ENCODE measurements at places on chromosomes 3 and 15.

DNA sequence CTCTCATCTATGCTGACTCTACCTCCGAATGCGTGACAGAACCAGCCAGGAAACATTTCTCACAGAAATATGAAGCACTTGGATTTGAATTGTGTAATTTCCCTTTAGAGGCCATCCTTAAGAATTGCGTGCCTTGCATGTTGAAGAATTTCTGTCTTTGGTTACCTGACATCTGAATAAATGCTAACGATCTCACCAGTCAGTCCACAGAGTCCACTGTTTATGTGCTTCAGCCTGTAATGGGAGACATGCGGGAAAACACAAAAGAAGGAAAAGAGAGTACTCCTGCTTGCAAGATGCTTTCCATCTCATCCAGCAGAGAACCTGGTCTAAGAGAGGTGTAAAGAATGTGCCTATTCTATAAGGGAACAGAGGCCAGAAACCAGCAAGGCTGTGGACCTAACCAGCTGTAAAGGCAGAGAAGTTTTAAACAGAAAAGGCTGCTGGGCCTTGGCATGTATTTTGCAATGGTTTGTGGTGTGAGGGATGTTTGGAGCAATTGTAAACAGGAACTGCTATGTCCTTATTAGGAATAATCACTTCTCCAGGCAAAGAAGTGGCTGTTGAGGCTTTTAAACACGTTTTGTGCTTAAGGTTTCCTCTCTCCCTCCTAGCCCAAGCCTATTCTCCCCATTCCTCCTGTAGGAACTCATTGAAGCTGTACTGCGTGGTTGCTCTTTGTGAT is 36.4 kb upstream of the BOC start:
- no peak for DNase-seq

- no peak for DNase-seq
Observed at GRCh38 chr3:195099951-195100785, 170.8 kb downstream of the XXYLT1 start.

- no peak for DNase-seq
Observed at GRCh38 chr3:147008458-147008857, 397.9 kb downstream of the ZIC4 start.

DNA sequence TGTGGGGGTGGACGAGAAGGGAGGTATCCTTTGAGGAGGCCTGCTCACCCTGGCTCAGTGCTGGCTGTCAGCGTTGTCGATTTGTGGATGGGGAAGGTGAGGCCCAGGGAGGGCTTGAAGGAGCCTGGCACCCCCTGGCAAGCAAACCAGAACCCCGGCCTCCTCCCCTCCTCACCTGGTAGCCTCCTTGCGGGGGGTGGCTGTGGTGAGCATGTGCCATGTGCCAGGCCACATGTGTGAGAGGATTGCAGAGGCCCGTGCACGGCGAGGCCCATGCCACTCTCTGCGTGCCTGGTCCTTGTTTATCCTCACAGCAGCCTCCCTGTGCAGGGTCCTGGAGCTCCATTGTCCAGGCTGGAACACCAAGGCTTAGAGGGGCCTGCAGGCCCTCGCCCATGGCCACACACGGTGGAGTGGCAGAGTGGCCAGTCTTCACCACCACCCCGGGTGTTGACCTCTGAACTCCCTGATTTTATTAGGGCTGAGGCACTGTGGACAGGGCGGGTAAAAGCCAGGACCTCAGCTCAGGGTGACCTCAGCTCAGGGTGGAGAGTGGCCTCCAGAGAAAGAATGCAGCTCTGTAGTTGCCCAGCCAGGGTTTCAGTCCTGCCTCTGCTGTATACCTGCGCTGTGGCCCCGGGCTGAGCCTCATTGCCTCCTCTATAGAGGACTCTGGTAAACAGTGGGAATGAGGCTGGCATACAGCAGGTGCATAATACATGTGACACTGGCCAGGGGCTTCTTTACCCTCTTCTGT is 29.1 kb downstream of the HDAC11 start:
- no peak for DNase-seq

GRCh38 chr15:26864664-26865191 is 2.1 kb upstream of the GABRA5 start:
- no peak for DNase-seq

GRCh38 chr3:66140743-66141372 is 79.9 kb upstream of the SLC25A26 start:
- no peak for DNase-seq

GRCh38 chr15:78130466-78131294 is 565 bp downstream of the CIB2 start:
- no peak for DNase-seq

DNA sequence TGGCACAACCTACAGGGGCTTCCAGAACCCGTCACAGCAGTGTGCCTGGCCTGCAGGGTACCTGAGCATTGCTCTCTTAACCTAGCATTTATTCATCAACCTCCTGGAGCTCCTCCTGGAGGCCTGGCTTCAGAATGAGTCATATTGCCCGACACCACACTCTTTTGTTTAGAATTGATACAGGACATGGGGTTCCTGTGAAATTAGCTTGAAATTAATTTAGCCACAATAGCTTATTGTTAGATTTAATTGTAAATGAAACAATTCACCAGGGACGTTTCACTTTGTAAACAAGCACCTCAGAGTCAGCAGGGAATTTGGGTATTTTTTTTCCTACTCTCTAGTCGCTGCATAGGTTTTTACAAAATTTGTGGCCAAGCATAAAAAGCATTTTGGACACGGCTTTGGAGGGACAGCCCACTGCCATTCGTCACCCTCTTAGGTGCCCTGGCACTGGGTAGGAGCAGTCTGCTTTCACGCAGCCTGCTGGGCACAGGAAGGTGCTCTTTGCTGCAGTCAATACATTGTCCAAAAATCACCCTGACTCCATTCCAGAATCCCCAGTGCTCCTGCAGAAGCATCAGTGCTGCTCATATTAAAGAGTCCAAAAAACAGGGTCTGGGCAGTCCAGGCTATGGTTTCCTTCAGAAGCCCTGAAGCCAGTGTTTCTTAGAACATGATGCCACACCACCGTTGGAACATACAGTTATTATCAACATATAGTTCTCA is 60.8 kb upstream of the MEF2A start:
- DNase-seq, result no peak

- DNase-seq, result no peak
Observed at GRCh38 chr15:82146990-82147461, 101.2 kb upstream of the MEX3B start.

GRCh38 chr15:43370310-43370974 is 401 bp downstream of the ZSCAN29 start:
- DNase-seq, result no peak

DNA sequence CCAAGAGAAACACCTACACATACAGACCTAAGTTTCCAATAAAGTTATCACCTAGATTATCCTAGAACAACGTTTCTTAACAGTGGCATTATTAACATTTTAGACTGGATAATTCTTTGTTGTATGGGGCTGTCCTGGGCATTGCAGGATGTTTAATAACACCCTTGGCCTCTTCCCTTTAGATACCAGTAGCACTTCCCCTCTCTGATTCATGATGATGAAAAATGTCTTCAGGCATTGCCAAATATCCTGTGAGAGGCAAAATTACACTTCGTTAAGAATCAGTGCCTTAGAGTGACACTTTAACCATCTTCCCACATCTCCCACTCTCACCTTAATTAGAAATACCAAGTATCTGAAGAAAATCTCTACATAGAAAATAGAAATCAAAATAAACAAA is 352.6 kb downstream of the CGGBP1 start:
- no peak for DNase-seq

DNA sequence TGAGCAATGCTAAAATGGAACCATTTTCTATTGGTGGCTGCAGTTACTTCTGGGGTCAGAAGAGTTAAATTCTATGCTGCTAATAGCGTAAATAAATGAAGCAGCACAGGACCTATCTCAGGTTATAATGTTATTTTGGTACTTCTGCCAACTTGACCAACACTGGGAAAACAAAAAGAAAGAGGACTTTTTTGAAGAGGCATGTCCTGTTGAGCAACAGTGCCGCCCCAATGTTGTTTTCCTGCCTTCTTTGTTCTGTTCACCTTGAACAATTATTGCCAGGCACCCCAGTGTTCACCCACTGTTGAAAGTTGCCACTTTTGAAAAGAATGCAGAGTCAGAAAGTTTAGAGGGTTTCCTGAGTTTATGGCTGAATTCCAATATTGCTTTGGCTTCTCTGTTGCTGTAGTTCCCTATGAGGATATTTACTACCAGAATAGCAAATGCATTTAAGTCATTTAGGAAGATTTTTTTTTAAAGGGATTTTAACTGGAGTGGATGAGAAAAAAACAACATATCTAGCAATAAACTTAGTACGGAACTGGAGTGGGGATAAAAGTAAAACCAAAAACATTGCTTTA is 679.0 kb upstream of the DPPA4 start:
- DNase-seq, result no peak
